ENCODE measurements at places on chromosomes 7 and 10.

GRCh38 chr10:49106451-49106850 is 8.9 kb downstream of the VSTM4 start:
- DNase-seq, result no peak

DNA sequence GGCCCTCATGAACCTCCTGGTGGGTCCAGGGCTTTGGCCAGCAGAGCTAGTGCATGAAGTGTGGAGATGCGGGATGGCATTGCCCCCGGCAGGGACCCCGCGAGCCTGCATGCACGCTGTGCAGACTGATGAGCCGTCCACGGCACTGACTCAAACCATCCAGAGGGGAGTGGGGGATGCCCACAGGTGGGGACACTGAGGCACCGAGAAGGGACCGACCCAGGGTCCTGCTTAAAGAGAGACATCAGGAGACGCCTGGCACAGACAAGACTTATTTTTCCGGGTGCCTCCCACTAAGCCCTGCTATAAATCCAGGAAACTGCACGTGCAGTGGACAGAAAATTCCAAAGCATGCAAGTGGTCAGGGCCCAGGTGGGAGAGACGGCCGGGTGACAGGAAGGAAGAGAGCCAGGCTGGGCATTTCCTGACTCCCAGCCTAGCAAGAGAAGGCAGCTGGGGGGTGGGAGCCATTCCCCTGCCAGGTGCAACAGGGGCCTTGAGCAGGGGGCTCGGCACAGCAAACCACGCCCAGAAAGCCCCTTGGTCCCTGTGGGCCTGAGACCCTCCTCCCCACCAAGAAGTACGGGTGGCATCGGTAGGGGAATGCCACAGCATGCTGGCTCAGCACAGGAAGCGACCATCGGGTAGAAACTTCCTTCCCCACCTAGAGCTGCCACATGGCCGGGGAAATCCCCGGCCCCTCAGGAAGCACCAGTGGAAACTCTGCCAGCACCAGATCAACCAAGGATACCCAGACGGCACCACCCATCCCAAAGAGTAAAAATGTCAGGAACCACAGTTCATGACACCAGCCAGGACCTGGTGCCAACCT is 91.5 kb downstream of the FOXL3 start:
- peak; percentile 84 for DNase-seq

- DNase-seq, result no peak
These were observed 252.2 kb upstream of the YAE1 start for GRCh38 chr7:39313974-39314373.

DNA sequence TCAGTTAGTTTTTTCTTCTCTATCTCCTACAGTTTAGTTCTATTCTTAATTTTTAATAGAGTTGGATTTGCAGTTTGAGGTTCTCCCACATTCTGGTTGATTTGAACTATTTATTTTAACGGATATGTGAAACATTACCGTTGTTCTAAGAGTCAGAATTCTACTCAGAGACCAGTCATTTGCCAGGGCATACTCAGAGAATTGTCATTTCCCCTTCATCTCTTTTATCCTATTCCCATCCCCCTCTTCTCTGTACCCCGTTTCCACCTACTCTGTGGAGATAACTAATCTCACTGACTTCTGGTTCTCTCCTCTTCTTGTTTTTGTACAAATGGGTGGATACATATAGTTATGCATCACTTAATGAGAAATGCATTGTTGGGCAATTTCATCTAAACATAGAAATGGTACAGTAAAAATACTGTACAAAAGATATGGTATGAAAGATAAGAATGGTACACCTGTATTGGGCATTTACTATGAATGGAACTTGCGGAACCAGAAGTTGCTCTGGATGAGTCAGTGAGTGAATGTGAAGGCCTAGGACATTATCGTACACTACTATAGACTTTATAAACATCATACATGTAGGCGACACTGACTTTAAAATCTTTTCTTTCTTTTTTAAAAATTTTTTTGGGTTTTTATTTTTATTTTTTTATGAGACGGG is 53.1 kb downstream of the INPP5F start:
- no peak for DNase-seq

GRCh38 chr7:134804854-134805253 is 25.4 kb downstream of the CALD1 start:
- no peak for DNase-seq

All from common myeloid progenitor, CD34-positive (primary cell).